ENCODE measurements at places on chromosomes 5 and 9.

DNA sequence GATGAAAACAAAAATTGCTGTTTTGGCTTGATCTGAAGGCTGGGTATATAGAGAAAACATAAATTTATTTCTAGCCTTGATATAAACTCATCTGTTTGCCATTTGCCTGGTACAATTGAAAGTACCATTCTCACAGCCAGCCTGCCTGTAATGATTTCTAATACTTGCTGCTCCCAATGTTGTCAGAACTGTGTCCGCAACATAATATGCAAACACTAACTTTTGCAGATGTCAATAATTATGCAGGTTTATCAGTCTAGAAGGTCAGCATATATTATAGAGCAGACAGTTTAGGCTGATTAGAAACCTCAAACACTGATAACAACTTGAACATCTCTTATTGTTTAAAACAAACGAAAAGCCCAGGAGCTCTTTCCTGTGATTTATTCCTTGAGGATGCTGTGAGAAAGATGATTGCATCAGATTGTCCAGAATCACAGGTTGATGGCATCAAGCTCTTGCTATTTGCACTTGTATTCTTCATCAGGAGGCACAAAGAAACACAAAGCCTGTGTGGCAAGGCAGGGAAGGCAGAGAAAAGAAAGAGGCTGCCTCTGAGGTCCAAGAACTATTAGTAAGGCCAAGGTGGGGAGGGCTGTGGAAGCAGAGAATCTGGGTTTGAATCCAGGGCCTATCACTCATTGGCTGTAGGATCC lies 21.4 kb upstream of the HMHB1 start:
- DNase-seq, result no peak

DNA sequence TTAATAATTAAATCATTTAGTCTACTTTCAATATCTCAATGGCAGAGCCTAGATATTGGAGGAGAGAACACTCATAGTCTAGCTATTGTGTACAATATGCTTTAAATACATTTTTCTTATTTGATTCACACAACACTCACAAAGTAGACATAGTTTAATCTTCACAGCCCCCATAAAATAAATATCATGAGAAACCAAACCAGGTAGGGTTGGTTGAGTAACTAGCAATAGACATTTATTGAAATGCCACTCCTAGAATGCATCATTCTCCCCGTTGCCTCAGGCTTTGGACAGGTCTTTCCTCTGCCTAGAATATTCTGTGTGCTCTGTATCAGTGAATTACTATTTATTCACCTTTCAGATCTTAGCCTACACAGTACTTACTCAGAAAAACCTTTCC lies 141.9 kb downstream of the CEMIP2 start:
- no peak for DNase-seq

GRCh38 chr9:82332018-82332773 lies 343.6 kb downstream of the SPATA31D1 start:
- no peak for DNase-seq

DNA sequence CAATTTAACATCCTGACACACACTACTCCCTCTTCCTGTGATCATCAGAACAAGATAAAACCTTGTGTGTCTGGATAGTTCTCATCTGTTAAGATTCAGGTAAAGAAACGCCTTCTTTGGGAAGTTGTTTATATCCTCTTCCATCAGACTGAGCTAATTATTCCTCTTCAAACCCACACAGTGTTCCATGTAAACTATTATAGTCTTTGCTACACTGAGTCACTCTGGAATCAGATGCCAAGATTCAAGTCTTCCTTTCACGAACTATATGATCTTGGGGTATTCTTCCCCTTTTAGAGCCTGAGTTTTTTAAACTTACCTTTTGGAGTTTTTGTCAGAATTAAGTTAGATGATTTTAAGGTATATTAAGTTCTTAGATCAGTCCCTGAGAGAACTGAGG lies 2.0 kb downstream of the OR1J1 start:
- no peak for DNase-seq

- DNase-seq, result no peak
Observed at GRCh38 chr9:107681988-107682387, 192.4 kb upstream of the KLF4 start.
